ENCODE measurements at places on chromosomes 6 and 20.

- DNase-seq = no peak
Measured at GRCh38 chr6:165096868-165097267, 212.5 kb downstream of the C6orf118 start.

DNA sequence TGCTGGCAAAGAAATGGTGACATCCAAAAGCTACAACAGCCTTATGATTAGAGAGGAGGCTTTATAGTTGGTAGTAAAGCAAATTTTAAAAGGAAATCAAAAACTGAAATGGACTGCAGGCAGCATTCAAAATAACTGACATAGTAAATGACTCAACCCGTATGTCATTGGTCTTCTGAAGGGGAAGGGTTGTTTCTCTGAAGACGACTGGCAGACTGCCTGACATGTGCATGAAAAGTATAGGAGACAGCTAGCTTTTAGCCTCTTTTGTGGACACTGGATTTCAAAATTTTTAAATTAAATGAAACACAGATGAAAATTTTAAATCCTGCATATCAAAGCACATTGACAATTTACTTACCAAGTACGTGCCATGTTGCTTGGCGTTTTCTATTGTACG lies 90.7 kb downstream of the TRMT6 start:
- DNase-seq = no peak

DNA sequence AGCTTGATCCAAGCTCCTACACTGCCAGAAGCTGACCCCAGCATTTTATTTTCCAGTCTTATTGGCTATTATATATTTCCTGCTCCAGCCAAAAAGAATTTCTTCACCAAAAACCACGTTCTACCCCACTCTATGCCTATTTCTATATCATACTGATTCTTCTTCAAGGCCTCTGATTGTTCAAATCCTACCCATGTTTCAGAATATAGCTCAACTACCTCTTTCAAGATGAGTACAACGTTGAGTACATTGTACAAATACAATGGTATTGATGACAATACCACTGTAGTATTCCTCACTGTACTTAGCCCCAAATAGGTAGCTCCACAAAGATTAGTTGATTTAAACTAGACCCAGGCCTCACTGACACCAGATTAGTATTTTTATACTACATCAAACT lies 31.0 kb downstream of the ASCC3 start:
- no peak for DNase-seq

DNA sequence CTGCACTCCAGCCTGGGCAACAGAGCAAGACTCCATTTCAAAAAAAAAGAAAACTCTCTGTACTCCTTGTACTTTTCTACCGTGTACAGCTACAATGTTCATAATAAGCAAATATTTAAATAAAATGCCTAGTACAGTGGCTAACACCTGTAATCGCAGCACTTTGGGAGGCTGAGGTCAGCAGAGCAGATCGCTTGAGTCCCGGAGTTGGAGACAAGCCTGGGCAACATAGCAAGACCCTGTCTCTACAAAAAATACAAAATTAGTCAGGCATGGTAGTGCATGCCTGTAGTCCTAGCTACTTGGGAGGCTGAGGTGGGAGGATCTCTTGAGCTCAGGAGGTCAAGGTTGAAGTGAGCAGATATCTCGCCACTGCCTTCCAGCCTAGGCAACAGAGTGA lies 5.7 kb downstream of the NAPB start:
- DNase-seq = no peak

- DNase-seq = no peak
Measured at GRCh38 chr6:89836639-89837222, 7.1 kb downstream of the CASP8AP2 start.

DNA sequence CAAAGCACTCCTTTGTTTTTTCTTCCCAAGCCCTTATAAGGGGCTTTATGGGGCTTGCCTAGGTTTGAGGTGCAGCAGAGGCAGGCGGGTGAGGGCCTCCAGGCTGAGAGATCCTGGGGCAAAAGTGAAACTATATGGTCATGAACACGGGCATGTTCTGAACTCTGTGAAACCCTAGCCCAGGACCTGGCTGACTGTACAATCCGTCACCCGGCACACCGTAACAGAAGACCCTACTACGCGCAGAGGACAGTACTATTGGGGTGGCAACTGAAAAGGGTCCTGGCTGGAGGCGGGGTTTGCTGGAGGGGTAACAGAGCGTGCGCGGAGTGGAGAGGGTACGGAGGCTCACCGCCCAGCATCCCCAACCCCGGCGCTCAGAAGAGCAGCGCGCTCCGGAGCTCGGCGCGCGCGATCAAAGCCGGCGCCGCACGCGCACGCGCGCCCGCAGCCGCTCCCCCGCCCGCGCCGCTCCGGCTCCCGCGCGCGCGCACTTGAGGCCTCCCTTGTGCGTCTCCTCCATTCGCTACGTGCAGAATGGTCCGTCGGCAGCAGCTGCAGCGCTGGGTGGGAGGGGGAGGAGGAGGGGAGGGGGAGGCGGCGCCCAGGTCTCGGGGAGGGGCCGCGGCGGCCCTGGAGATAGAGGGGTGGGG lies 54.2 kb downstream of the MRPL14 start:
- DNase-seq = peak; percentile 84

DNA sequence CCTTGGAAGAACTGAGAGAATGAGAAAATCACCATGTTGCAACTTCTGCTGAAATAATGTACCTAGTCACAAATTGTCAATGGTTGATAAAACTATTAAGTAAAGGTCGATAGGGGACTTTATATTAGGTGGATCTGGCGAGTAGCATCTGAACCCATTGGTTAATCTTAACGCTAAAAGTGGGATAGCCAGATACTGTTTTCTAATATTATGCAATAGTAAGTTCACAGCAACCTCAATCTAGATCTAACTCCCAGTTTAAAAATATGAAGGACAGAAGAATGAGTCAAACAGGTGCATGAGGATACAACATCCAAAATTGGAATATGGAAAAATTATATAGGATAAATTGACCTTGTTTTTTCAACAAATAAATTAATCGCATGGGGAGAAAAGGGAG lies 18.8 kb downstream of the PSMF1 start:
- no peak for DNase-seq

- DNase-seq = no peak
Measured at GRCh38 chr20:57874141-57874540, 164.3 kb upstream of the PMEPA1 start.

DNA sequence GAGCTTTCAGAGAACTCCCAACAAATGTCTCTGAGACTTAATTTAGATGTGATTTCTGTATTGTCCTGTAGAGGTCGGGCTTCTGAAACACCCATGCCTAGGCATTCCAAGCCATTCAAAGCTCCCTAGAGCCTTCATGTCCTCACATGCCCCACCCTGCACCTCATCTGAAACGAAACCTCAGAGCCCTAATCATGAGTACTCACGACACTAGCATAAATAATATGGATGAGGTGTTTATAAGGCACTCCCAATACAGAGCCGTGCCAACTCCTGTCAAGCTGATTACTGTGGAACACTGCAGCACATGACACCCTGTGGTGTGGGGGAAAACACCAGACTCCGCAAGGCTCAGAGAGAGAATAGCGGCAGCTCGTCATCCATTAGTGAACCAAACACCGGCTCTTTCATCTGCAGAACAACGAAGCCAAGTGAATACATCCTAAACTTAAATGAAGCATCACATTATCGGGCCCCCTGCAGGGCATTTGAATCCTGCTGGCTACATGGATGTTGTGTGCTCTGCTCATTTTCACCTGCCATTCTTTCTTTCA lies 83.8 kb downstream of the FNDC1 start:
- DNase-seq = no peak

- DNase-seq = no peak
Measured at GRCh38 chr6:160130729-160131484, 9.3 kb downstream of the SLC22A1 start.

GRCh38 chr6:45163952-45164766 lies 164.0 kb upstream of the RUNX2 start:
- DNase-seq = no peak

DNA sequence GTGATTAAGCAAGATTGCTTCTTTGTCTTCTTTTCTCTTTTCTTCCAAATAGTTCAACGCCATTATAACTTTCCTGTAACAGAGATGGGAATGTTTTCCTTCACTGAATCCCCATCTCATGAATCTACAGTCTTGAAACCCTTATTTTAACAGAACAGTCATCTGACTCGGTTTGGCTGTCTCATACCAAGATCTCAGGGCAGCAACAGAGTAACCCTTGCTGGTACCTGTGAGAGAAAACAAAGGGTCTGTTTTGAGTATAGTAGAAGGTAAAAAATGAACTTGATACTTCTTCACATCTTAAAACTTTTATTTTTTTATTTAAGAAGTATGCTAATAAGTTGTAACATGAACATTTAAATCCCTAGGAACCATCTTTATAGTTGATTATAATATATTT lies 19.6 kb upstream of the DSE start:
- DNase-seq = no peak

DNA sequence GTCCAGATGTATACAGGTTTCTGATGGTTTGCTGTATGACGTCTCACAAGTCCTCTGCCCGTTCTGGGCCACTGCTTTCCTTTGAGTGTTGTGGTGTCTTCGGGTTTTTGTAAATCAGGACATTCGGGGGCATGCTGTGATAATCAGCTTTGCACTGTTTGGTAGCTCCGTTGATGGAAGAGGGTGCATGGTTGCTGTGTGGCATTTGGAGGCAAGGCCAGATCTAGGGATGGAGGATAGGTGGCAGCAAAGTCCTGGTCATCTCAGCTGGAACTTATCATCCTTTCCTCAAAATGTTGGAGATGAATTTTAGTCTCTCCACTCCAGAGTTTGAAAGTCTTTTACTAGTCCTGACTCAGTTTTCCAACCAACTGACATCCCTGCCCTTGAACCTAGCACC lies 91.0 kb downstream of the SCP2D1 start:
- no peak for DNase-seq

GRCh38 chr6:28496099-28496779 lies 19.4 kb downstream of the GPX6 start:
- no peak for DNase-seq

DNA sequence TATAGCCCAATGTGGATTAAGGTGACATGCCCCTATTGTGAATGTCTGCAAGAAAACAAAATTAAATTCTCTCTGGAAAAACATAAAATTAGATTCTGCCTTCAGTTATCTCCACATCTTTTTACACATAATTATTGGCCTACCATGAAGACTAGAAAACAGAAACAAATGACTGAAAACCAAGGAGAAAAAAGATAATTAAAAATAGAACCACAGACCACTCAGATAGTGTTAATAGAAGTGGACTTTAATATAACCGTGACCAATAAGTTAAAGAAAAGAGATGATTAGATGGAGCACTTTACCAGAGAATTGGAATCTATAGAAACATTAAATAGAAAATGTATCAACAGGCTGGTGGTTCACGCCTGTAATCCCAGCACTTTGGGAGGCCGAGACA lies 445.7 kb downstream of the EPM2A start:
- no peak for DNase-seq

GRCh38 chr6:168313431-168314011 lies 6.1 kb downstream of the DACT2 start:
- no peak for DNase-seq

- DNase-seq = no peak
Measured at GRCh38 chr6:79267128-79267527, 32.6 kb upstream of the HMGN3 start.

- no peak for DNase-seq
Measured at GRCh38 chr6:133748628-133749027, 140.3 kb upstream of the TCF21 start.

GRCh38 chr6:33787954-33788693 lies 806 bp downstream of the LEMD2 start:
- peak; percentile 53 for DNase-seq

DNA sequence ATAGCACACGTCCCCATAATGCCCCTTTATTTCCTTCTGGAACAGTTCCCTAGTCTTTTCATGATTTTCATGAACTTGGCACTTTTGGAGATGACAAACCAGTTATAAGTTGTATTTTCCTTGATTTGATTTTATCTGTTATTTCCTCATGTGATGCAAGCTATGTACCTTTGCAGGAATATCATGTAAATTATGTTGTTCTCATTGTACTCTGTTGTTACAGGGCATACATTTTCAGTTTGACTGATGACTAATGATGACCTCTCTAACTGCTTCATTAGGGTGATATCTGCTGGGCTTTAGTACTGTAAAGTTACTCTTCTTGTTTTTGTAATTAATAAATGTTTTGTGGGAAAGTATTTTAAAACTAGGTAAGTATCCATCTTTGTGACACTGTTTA lies 147.3 kb downstream of the ZFAND3 start:
- DNase-seq = no peak

DNA sequence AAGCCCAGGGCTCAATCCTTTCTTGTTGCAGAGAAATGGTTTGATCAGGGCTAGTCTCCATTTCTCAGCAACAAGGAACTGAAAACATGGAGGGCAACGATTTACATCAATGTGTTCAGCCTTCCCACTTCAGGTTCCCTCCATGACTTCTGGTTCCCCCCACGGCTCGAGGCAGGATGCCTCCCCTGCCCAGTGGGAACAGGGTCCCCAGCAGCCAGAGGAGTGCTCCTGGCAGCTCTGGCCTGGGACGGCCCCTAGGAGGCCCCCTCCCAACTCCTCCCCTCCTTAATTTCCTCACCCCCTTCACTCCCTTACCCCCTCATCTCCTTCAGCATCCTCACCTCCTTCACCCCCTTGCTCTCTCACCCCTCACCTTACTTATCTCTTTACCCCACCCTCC lies 283.8 kb downstream of the CDC5L start:
- no peak for DNase-seq

DNA sequence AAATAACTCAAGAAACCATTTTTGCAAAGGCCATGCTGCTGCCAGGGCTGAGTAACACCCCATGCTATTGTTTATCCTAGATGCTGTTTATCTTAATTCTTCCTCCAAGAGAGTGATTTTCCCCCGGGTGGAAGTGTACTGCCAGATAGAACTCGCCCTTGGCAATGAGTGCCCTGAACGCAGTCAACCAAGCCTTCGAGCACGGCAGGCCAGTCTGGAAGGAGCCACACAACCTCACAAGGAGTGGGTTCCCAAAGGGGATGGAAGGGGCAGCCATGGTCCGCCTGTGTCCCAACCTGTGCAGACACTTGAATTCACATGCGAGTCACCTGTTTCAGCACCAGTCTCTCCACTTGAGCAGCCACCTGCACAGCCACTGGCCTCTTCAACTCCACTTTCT lies 31.9 kb downstream of the PNPLA1 start:
- DNase-seq = no peak

GRCh38 chr6:17688481-17688880 lies 18.2 kb downstream of the NUP153 start:
- no peak for DNase-seq

DNA sequence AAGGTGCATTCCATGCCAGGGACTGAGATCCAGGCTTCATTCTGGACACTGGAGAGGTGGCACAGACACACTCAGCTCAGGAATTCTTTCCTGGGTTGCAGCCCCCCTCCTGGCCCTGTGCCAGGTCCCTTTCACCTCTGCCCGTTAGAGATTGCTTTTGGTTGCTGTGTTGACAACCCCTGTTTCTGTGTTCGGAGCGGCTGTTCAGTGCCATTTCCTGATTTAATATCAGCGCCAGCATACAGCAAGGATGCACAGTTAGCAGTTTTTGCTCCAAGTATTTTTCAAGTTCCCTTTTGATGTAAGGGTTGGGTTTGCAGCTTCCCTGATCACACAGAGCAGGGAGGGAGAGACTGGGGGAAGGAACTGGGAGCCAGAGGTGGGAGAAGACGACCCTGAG lies 8.5 kb upstream of the MAFB start:
- DNase-seq = no peak

GRCh38 chr6:113291751-113292445 lies 565.2 kb upstream of the MARCKS start:
- DNase-seq = peak; percentile 63

Data from posterior cingulate gyrus (tissue), 11 donors.